ENCODE measurements at places on chromosomes 3 and 15.

DNA sequence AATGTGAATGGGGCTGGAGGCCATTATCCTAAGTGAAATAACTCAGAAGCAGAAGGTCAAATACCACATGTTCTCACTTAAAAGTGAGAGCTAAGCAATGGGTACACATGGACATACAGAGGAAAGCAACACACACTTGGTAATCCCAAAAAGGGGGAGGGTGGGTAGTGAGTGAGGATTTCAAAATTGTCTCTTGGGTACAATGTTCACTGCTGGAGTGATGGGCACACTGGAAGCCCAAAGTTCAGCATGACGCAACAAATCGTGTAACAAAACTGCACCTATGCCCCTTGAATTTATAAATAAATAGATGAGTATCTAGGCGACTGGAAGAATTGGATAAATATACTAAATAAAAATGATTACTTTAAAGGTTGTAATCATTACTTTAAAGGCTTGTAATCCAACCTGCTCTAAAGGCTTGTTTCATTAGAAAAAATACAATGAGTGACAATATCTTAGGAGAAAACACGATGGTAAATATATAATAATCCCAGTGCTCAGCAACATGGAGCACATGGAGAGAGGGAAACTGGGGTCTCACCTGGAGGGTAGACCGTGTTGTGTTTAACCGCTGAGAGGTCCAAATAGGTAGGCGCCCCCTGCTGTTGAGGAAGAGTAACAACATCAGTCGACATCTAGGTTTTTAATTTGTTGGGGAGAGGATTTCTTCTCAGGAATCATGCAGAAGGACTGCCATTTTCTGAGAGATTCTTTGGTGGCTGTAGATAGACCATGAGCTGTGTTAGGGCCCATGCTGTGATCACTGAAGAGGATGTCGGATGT lies 78.5 kb upstream of the ROBO1 start:
- DNase-seq, result no peak

DNA sequence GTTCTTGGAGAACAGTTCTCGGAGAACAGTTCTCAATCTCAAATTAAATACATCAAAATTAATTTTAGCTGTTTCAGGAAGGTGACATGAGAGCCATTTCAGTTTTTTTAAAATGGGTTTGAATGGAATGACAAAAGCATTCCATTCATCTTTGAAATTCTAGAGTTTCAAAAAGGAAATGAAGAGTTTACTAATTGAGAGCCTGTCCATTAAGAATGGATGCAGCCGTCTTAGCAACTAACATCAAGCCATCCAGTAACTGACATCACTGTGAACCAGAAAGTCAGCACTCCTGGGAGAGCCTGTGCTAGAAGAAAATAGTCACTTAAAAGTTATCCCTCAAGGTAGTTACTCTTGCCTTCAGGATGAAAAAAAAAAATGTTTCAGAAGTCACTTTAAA lies 47.0 kb upstream of the FSTL1 start:
- DNase-seq, result no peak

DNA sequence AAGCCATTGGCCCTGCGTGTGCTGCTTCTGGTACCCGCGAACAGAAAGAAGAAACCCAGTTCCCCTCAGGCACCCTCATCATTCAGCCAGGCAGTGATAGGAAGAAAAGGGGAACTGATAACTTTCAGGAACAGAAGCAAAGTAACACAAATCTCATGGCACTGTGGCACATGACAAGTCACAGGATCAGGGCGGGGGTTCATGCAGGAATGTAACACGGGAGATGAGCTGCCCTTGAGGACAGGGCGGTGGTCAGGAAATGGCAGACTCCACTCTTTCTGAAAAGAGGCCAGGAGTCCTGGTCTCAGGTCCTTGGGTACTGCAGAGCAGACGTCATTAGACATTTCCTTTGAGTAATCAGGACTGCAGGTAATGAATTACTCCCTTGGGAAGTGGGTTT lies 95.5 kb downstream of the CCNL1 start:
- no peak for DNase-seq

GRCh38 chr15:41799488-41799805 lies 25.2 kb downstream of the MAPKBP1 start:
- no peak for DNase-seq

- DNase-seq, result no peak
Measured at GRCh38 chr3:73536952-73537351, 87.8 kb downstream of the PDZRN3 start.

DNA sequence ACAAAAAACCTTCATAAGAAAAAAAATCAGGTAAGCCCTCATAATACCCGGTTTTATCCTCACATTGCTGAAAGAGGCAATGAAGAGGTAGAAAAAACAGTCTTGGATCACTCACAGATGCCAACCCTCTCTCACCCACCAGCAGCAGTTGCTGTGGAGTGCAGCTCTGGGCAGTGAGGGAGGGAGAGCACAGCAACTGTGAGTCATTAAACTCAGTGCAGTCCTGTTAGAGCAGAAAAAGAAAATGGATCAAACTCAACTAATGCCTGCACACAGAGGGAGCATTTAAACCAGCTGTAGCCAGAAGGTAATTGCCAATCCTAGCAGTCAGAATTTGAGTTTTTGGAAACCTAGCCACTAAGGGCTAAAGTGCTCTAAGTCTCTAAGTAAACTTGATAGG lies 1050.6 kb upstream of the ALCAM start:
- DNase-seq, result no peak

All from foreskin melanocyte (primary cell).